Ascending aorta (tissue), 2 donors: ENCODE measurements at places on chromosomes 13 and 19. TPM values are rescaled to one million over a fixed set of nuclear protein-coding genes. Genes with fewer than 3 reads are reported as not detected.

The ARRDC5 gene
- total RNA-seq, result 8.6 TPM

The SLC1A6 gene
- total RNA-seq, result not detected

The OR7D2 gene
- not detected for total RNA-seq

The LRG1 gene
- total RNA-seq, result 3.3 TPM

The TRIP10 gene
- total RNA-seq, result 109 TPM

The ARRDC2 gene
- 443 TPM for total RNA-seq

GRCh38 chr13:112890316-112891145 is 78.5 kb upstream of the MCF2L start:
- H3K36me3 ChIP-seq, result no peaks in the 10 kb centered on the region
- H3K4me1 ChIP-seq, result peaks cover 6% of the 10 kb centered on the region
- H3K27ac ChIP-seq, result no peak overlapping the region
- H3K27me3 ChIP-seq, result peaks cover 8% of the 10 kb centered on the region
- H3K4me3 ChIP-seq, result no peak overlapping the region

- H3K36me3 ChIP-seq, result no peaks in the 10 kb centered on the region
- H3K27ac ChIP-seq, result no peak overlapping the region
- peaks cover 8% of the 10 kb centered on the region for H3K27me3 ChIP-seq
- H3K4me1 ChIP-seq, result no peaks in the 10 kb centered on the region
- H3K4me3 ChIP-seq, result peak overlapping the region; percentile 54
Measured at GRCh38 chr19:1725100-1726064, 27.9 kb upstream of the ONECUT3 start.

DNA sequence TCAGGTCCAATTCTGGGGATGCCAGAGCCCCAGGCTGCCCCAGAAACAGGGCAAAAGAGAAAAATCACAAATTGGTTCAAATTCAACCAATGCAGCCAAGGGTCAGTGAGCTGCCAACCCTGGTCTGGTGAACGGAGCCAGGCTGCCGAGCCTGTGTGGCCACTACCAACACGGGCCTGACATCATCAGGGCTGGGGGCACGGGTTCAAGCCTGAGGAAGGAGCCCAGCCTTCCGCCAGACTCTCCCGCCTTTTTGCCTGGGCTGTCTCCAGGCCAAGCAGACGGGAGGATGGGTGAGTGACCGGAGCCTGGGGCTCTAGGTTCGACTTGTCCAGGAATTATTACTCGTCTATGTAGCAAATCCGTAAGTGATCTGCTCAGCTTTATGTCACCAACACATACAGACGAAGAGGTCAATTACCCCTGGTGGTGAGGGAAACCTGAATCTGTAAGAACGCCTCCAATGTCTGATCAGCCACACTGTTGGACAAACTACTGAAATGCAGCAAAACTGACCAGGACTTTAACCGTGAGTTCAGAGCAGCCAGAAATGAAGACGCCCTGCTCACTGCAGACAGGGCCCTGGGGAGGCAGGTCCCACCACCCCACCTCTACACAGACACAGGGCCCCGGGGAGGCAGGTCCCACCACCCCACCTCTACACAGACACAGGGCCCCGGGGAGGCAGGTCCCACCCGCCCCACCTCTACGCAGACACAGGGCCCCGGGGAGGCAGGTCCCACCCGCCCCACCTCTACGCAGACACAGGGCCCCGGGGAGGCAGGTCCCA is 31.8 kb downstream of the RAB20 start:
- no peaks in the 10 kb centered on the region for H3K36me3 ChIP-seq
- DNase-seq, result no peak
- no peaks in the 10 kb centered on the region for H3K27me3 ChIP-seq
- no peak overlapping the region for H3K4me3 ChIP-seq

GRCh38 chr19:1053176-1054101 is 13.5 kb upstream of the ARHGAP45 start:
- H3K4me3 ChIP-seq, result no peak overlapping the region
- H3K4me1 ChIP-seq, result no peaks in the 10 kb centered on the region
- no peak for DNase-seq
- no peaks in the 10 kb centered on the region for H3K36me3 ChIP-seq
- H3K27ac ChIP-seq, result no peak overlapping the region

DNA sequence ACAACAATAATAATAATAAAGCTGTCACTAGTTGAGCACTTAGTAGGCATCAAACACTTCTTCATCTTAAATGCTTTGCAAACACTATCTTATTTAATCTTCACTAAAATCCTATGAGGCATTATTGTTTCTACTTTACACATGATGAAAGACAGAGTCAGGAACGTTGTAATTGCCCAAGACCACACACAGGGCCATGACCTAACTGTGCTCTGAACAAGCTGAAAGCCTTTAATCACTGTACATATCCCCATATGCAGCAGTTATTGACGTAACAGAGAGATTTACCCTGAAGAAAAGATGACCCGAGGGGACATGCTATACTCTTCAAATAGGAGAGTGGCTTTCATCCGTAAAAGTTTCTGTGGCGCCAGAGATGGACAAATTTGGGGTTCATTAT is 53.0 kb downstream of the SACS start:
- no peaks in the 10 kb centered on the region for H3K27me3 ChIP-seq
- peaks cover 18% of the 10 kb centered on the region for H3K4me1 ChIP-seq
- DNase-seq, result no peak
- no peak overlapping the region for H3K4me3 ChIP-seq
- no peak overlapping the region for H3K27ac ChIP-seq

DNA sequence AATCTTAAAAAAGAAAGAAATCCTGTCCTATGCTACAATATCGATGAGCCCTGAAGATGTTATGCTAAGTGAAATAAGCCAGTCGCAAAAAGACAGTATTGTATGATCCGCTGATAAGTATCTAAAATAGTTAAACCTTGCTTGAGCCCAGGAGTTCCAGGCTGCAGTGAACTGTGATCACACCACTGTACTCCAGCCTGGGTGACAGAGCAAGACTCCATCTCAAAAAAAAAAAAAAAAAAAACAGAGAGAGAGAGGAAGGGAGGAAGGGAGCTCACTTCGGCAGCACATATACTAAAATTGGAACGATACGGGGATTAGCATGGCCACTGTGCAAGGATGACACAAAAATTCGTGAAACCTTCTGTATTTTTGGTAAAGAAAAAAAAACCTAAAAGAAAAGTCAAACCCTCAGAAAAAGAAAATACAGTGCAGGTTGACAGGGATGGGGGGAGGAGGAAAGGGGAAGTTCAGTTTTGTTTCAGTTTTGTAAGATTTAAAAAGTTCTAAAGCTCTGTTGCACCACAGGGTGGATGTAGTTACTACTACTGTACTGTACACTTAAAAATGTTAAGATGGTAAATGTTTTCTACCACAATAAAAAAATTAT is 8.4 kb downstream of the CLASRP start:
- no peak overlapping the region for H3K4me3 ChIP-seq
- H3K27me3 ChIP-seq, result no peaks in the 10 kb centered on the region
- H3K36me3 ChIP-seq, result peaks cover 37% of the 10 kb centered on the region
- no peak for DNase-seq

DNA sequence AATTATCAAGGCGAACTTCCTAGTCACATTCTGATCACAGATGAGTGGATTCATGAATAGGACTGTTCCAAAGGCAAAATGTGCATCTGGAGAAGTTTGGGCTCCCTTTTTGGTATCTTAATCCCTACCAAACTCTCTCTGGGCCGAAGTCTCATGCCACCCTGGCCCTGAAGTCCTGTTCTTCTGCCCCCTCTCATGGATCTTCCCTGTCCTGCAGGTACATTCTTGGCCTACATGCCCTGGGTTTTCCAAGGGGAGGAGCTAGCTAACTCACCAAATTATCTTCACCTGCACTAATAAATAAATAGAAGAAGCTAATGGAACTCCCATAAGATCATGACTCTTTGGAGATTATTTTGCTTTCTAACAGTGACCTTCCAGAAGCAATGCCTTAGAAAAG is 50.3 kb downstream of the SERTM1 start:
- no peaks in the 10 kb centered on the region for H3K36me3 ChIP-seq
- no peak for DNase-seq
- no peak overlapping the region for H3K4me3 ChIP-seq
- H3K27me3 ChIP-seq, result no peaks in the 10 kb centered on the region
- H3K4me1 ChIP-seq, result no peaks in the 10 kb centered on the region

GRCh38 chr19:50890422-50891252 is 17.4 kb downstream of the KLK2 start:
- no peaks in the 10 kb centered on the region for H3K36me3 ChIP-seq
- no peak overlapping the region for H3K27ac ChIP-seq
- H3K27me3 ChIP-seq, result no peaks in the 10 kb centered on the region
- no peaks in the 10 kb centered on the region for H3K4me1 ChIP-seq
- DNase-seq, result no peak
